ENCODE measurements at places on chromosomes 3 and 15.

DNA sequence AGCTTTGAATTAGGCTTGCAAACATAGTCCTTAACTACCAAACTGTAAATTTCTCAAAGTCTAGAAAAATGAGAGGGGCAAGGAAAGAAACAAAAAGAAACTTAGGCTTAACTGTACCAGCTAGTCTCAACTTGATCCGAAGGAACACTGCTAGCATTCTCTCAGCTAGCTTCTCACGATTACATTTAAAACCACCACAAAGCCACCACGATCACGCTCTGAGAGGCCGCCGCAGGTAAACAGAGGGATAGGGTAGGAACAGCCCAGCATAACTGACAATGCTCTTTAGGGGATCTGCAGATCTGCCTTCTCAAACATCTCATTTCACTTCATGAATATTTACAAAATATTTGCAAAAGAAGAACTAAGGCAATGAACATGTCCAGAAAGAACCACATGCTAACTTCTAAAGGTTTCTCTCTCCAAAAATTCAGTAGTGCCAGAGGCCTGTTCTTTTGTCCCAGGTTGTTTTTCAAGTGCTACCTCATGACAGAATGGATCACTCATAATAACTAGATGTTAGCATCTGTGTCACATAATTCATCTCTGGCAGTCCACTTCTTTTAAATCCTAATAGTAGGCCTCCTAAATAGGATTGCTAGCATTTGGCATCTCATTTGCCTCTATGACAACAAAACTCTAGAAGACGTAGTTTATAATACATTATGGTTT is 18.9 kb downstream of the VGLL4 start:
- DNase-seq = no peak

DNA sequence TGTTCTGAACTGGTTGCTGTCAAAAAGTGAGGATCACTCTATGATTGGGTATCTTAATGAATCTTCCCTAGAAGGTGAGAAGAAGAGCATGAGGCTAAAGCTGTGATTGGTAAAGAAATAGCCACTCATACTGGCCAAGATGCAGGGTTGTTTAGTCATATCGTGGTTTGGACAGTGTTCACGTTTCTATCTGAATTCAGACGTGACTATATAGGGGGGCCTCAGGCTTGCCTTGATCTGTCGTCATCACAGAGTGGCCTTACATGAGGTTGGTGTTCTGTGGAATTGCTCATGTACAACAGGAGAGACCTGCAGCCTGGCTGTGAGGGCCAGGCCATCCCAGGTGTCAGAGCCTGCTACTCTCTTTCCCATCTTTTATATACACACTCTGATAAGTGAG is 12.4 kb downstream of the RTP2 start:
- no peak for DNase-seq

- no peak for DNase-seq
Observed at GRCh38 chr15:62964251-62964650, 78.3 kb upstream of the TPM1 start.

- DNase-seq = no peak
Observed at GRCh38 chr3:108835101-108835500, 12.5 kb downstream of the TRAT1 start.

- no peak for DNase-seq
Observed at GRCh38 chr3:94028093-94028837, at the start of gene STX19. STX19 (minus strand) TSS chr3:94028597; CDS start chr3:94015269, 13,328 bp downstream.

DNA sequence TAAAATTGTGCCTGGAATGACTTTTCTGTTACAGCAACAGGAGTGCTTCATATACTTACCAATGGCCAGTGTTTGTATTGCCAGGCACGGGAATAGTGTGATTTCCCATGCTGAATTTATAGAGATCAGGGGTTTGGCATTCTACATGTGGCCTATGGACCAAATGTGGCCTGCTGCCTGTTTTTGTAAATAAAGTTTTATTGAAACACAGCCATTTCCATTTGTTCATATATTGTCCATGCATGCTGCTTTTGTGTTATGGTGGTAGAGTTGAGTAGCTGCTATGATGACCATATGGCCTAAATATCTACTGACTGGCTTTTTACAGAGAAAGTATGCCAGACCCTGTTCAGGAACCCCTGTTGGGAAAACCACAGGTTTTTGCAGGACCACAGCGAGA is 55.6 kb downstream of the SLCO3A1 start:
- no peak for DNase-seq

DNA sequence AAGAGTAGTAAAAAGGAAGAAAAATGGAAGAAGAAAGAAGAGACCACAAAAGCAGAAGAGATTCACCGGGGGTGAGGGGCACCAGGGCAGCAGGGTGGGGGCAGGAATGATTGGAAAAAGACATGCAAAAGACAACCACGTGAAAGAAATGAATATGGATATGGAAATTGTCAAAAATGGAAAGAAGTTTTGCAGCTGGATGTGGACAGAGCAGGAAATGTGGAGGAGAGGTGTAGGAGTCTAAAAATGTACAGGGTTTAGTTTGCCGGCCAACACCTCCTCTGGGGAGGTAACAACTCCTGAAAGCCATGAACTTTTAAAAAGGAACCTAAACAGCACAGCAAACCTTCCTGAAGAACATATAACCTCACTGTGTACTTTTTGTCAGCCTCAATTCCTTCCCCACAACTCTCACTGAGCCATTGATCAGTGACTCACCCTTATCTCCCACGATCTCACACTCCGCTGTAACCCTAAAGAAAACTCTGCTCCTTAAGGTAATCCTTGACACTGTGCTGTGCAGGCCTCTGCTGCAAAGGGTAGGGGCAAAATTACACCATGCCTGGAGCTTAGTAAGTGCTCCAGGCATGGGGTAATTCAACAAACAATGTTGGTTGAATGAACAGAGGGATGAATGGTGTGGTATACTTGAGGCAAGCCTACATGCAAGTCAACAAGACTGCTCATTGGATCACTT is 100.2 kb upstream of the BOC start:
- no peak for DNase-seq

DNA sequence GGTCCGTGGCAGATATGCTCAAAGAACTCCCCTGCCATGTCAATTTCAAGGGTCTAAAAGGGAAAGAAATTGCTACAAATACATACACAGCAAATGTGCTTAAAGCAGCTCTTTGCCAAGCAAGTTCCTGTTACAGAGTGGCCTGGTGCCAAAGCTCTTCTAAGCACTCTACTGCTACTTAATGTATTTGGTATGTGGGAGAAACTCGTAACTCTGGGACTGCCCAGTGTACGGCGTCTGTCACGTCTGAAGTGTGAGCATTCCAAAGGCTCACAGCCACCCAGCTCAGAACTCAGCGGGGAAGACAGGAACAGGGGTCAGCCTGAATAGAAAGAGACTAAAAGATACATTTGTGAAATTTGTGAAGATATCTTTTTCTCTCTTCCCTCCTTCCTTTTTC is 54.6 kb downstream of the RBMS3 start:
- no peak for DNase-seq

- DNase-seq = no peak
Observed at GRCh38 chr3:88744896-88745295, 362.5 kb upstream of the EPHA3 start.

- no peak for DNase-seq
Observed at GRCh38 chr3:94349310-94349878, 286.5 kb downstream of the NSUN3 start.

DNA sequence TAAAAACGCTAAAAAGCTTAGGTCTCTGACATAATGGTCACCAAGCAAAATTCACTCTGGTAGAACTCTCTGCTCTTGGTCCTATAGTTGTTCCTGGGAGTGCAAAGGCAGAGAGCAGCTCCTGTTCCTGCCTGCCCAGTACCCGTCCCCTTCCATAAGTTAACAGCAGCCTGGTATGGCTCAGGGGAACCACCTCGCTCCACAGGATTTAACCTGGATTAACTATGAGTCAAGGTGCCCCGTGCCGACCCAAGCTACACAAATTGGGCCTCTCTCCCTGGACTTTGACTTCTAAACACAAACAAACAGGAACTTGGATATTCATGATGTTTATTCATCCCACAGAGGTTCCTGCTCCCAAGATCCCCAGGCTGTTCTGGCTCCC is 32.1 kb downstream of the SCAP start:
- DNase-seq = no peak

DNA sequence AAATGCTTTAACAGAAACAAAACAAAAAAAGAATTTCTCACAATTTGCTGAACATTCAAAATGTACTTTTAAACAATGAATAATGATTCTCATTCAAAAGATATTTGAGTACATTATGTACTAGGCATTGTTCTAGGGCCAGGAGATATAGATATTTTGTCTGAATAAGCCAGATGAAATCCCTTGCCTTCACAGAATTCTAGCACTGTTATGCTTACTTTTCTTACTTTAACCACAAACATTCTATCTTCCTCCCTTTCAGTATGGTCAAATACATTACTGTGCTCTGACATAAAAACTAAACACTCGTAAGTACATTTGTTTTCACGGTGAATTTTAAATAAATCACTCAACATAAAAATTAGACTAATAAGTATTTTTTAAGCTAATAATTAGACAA is 116.7 kb downstream of the ADAM10 start:
- DNase-seq = no peak

DNA sequence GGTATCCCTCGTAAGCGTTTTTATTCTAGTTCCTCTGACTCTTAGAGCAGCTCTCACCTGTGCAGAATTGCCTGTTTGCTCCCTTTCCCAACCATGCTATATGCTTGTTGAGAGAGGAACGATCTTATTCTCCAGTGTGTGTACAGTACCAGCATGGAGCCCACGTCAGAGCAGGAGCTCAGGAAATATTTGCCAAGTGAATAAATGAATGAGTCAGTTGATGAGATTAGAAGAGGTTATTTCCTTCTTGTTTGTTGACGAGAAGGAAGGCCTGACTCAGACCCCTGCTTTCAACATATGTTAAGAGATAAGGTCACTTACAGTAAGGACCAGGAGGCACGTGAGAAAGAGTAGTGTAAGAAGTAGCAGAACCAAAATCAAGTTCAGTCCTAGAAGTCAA is 106.3 kb upstream of the ABHD17C start:
- no peak for DNase-seq

GRCh38 chr3:148204131-148204530 is 493.6 kb upstream of the AGTR1 start:
- DNase-seq = no peak

DNA sequence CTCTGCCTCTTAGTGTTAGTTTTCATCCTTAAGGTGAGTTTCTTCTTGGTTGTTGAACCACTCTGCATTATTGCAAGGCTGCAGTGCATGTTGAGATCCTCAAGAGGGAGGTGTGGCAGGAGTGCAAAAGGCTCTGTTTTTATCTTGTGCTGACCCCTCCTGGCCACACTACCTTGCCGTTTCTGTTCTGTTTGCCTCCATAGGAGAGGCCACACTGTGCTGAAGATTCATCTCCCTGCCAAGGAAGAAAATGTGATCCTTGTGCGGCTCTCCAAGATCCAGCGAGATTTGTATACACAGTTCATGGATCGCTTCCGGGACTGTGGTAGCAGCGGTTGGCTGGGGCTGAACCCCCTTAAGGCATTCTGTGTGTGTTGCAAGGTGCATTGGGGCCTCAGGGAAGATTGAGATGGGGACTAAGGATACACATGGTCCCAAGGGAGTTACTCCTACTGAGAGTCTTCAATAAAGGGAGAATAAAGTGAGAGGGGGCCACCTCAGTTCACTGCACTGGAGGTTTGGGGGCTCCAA is 33.0 kb upstream of the TEX264 start:
- DNase-seq = no peak

- peak; percentile 34 for DNase-seq
Observed at GRCh38 chr3:18438586-18438985, 13.4 kb upstream of the SATB1 start.

- DNase-seq = no peak
Observed at GRCh38 chr3:70736009-70736408, 423.6 kb upstream of the MDFIC2 start.

DNA sequence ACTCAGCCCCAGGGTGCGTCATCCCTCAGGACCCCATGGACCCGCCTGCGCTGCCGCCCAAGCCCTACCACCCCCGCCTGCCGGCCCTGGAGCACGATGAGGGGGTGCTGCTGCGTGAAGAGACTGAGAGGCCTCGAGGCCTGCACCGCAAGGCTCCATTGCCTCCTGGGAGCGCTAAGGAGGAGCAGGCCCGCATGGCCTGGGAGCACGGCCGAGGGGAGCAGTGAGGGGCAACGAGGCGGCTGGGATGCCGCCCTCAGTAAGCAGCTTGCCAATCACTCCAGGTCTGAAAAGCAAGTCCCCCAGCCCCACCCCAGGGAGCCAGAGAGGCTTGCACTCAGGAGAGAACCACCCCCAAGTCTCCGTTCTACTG is 3.8 kb upstream of the MANF start:
- DNase-seq = no peak

GRCh38 chr3:38404286-38404685 is 49.4 kb upstream of the ACVR2B start:
- DNase-seq = no peak

DNA sequence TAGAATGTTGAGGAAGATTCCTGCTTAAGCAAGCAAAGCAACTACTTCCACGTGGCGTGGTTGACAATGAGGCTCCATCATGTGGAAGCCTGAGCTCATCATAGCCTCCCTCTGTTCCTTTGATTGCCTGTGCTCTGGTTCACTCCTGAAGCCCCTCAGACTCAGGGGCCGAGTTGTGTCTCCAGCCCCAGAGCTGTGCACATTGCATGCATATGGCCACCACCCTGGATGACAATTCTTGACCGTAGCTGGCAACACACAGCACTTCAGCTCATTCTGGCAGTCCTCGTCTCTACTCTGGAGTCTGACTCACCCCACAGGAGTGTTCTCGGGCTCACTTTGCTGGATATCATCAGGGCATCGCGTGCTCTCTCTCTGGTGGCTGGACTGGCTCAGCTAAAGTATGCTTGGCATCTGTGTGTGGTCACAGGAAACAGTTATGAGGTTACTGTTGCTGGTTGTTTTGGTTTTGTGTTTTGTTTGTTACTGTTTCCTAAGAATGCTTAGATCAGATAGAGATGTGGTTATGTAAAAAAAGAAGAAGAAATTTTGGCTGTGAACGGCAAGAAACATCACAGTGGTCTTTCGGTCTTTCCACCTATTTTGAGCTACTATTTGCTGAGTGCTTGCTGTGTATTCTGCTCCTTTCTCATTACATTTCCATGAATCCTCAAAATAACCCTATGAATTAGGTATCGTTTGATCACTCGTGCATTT is 41.6 kb upstream of the MRPS22 start:
- DNase-seq = no peak

DNA sequence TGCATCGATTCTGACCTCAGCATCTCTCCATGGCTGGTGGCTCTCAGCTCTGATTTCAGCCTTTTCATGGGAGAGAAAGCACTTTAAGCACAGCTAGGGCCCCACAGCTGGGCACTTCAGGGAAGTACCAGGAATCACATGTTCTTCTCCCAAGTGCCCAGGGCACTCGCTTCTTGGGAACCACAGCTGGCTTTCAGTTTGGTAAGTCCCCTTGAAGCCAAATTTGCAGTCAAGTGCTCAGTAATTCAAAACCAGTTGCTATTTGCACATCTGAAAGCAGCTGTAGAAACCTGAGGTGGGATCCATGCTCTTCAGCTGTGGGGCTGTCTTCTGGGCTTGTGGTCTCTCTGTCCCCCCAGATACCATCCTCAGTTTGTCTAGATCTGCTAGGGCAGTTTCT is 12.8 kb downstream of the GABRA5 start:
- no peak for DNase-seq

GRCh38 chr3:143677430-143677829 is 170.8 kb downstream of the SLC9A9 start:
- DNase-seq = no peak
